Hepatic stellate cell (primary cell): ENCODE measurements at places on chromosomes 7 and 10.

DNA sequence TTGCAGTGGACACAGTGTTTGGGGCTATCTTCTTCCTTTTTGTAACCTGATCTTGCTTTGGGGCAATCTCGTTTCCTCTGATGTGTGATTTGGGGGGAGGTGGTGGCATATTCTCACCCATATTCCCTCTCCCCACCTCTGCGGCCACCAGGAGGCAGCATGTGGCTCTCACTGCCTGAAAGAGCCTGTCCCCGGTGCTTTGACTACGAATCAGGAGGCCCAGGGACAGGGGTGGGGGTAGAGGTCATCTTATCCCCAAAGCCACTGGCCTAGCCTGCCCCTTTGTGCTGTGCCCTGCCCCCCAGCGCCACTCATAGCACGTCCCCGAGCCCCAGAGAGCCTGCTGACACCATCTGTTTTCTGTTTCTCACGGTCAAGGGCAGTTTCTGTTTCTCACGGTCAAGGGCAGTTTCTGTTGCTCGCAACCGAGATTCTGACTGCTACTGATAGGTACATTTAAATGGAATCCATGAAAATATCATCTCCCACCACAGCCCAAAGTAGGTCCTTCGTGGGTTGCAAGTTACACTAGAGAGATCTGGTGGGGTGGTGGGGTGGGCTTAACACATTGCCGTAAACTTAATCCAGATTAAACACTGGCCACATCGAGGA, 28.2 kb downstream of the PHYH start:
- peak; percentile 64 for DNase-seq

GRCh38 chr7:82859106-82859850, 303.4 kb downstream of the PCLO start:
- no peak for DNase-seq

GRCh38 chr10:108787932-108788331, 1135.4 kb downstream of the XPNPEP1 start:
- no peak for DNase-seq

DNA sequence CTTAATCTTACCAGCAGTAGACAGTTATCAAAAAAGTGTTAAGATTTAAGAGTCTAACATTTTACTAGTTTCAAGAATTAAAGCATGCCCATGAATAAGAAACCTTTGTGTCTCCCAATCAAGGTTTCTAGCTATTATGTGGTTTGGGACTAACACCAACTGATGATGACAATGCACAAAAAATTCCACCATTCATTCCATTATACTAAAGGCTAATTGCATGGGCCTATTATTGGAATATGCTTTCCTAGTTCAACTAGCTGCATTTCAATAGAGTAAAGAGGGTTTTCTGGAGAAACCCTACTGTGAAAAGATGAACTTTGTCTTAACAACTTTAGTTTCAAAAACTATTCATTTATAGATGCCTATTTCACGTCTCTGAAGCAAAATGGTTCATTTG, 44.6 kb downstream of the UBE2H start:
- no peak for DNase-seq

DNA sequence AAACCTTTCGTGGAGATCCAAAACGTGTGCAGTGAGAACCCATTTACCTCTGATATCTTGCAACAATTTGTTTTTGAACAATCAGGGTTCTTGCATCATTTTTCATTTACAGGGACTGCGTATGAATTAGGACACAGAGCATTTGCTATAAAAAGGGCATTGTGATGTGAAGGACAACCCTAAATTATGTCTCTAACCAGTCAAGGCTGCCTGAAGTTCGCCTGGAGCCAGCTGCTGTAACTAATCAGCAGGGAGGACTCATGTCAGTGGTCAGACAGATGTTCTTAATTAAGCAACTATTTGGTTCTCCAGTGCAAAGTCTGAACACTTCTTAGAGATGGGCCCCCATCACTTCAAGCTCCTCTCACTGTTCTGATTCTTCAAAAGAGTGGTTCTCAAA, 674.8 kb downstream of the KCNMA1 start:
- DNase-seq = no peak

DNA sequence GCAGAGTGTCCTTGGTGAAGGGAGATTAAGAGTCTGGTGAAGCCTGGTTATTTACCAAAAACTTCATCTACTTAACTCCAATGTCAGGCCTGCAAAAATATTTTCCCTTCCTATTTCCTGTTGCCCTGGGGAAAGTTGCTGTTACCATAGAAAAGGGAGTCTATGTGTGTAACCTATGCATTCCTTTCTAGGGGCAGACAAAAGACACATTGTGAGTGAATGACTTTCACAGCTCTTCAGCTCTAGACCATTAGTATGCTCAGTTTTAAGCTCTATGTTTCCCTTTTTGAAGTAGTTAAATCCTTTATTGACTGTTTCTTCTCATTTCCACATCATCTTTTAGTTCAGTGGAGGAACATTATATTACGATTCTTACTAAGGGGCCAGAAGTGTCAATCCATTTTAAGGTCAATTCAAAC, 45.6 kb upstream of the SGCE start:
- DNase-seq = peak; percentile 29

GRCh38 chr7:117216010-117216409, 106.8 kb downstream of the WNT2 start:
- no peak for DNase-seq
